GM12864 (cell line): ENCODE measurements at places on chromosomes 2 and 18.

- DNase-seq, result no peak
Observed at GRCh38 chr2:95272299-95272751, 1.9 kb upstream of the PROM2 start.

DNA sequence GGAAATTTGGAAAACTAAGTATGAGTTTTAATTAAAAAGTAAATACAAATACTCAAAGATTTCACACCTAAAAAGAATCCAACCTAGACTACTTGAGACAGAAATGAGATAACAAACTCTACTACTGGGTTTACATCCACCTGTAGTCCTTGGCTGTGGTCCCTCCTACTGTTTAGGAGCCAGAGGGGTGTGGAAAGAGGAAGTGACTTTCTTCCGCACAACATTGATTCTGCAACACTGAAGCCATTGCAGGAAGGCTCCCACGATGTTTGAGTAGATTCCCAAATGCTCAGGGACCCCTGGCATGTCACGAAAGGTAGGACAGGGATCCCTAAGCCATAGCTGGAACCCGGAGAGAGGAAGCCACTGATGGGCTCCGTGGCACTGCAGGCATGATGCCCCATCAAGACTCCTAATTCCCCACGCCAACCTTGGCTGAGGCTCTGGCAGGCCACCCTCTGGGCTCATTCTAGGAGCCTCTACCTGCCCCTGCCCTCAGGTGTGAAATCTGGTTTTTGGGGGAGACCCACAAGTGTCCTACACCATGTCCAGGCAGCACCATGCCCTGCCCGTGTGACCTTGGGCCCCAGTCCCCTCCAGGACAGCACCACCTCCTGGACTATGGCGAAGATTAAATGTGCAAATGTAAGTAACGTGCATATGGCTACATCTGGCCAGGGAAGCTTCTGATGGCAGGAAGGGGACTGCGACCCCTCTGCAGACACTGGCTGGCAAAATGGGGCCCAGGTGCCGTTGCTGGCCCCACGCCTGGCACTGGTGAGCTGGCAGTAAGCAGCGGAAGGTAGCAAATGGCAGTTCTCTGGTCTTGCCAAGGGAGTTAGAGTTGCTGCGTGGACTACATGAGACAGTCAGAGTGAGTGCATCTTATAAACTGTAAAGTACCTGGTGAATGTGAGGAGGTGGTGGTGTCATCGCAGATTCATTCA, 38.2 kb upstream of the MAL start:
- DNase-seq, result no peak

DNA sequence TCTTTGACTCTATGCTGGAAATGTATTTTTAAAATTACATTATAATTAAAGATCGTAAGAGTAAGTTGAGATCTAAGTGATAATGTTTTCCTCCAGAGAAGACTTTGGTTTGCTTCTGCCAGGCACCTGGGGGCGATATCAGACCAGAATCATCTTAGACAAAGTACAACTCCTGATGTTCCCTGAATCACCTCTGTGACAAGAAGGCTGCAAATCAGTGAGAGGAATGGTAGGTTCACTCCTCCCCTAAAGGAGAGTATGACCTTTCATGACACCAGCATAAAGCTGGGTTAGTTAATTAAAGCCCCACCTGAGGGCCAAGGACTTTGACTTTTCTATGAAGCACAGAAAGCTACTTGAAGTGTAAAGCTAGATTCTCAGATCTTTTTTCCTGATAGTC, 114.4 kb upstream of the DTNA start:
- DNase-seq, result no peak

DNA sequence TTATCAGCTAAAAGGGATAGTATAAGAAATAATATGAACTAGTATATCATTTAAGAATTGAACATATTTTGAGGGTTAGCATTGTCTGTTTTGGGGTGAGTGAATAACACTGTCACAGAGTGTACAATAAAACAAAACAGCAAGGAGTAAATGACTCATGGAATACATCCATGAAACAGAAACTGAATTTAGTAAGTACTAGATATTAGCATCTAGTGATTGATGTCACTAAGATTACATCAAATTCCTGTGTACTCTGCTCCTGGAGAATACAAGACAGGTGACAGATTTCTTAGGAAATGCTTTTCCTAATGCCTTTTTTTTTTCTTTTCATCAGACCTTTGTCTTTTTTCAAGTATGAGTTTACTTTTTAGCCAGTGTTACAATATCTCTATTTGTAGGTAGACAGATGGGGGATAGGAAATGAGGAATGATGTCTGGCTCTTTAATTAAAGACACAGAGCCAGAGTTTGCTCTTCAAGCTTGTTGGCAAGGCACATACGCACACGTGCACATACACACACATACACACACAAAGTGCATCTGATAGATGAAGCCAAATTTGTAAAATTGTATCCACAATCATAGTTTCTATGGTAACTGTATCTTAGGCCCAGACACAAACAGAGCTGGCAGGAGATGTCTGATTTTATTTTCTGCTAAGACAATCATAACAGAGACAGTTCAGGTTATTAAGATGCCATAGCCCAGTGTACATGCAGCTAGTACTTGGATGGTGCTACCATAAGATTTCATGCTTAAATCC, 138.2 kb upstream of the NRP2 start:
- no peak for DNase-seq

DNA sequence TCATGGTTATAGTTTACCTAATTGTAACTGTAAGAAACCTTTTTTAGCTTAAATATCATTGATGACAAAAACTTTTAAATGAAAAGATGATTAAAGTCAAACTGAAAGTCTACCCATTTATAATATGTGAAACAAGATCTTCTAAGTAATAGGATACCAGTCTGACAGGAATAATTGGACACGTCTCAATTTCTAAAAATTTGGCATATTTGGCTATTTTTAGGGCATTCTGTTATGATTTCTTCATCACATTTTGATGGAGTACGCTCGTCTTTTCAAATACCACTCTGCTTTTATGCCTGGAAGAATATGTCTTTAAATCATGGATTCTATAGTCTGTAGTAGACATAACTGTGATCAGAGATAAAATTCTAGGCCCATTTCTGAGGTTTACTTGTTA, 1.3 kb downstream of the R3HDM1 start:
- DNase-seq, result no peak

DNA sequence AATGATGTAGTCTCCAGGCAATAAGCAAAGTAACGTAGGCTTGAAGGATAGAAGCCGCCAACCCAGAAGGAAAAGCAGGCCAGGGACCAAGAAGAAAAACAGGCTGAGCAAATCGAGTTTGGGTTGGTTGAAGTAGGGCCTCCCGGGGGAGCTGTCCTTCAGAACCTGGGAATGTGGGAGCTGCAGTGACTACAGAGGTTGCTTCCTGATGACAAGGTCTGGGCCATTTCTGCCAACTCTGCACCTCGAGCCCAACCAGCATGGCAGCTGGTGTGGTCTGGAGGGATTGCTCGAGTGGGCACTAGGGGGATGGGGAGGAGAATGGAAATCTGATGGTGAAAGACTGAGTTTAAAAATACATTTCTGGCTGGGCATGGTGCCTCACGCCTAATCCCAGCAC, 14.1 kb downstream of the ACMSD start:
- no peak for DNase-seq
